Sigmoid colon (tissue), 7 donors: ENCODE measurements at places on chromosomes 11 and 22. TPM values are rescaled to one million over a fixed set of nuclear protein-coding genes. Genes with fewer than 3 reads are reported as not detected.
A peak's percentile ranks its signal among the peaks of the same experiment; 100 is the strongest.

GRCh38 chr11:78588517-78588916 is 13.9 kb upstream of the NARS2 start:
- no peaks in the 10 kb centered on the region for H3K4me1 ChIP-seq
- H3K4me3 ChIP-seq = no peak overlapping the region
- no peaks in the 10 kb centered on the region for H3K36me3 ChIP-seq
- DNase-seq = no peak

GRCh38 chr22:35229865-35230264 is 27.4 kb upstream of the HMGXB4 start:
- no peaks in the 10 kb centered on the region for H3K27me3 ChIP-seq
- no peak for DNase-seq
- no peak overlapping the region for H3K27ac ChIP-seq
- no peaks in the 10 kb centered on the region for H3K4me1 ChIP-seq
- no peak overlapping the region for H3K4me3 ChIP-seq
- H3K36me3 ChIP-seq = no peaks in the 10 kb centered on the region

- no peak overlapping the region for H3K4me3 ChIP-seq
- no peaks in the 10 kb centered on the region for H3K36me3 ChIP-seq
- peaks cover 29% of the 10 kb centered on the region for H3K4me1 ChIP-seq
- H3K27ac ChIP-seq = no peak overlapping the region
- DNase-seq = peak; percentile 52
Observed at GRCh38 chr11:76626921-76627401, 43.6 kb downstream of the LRRC32 start.

DNA sequence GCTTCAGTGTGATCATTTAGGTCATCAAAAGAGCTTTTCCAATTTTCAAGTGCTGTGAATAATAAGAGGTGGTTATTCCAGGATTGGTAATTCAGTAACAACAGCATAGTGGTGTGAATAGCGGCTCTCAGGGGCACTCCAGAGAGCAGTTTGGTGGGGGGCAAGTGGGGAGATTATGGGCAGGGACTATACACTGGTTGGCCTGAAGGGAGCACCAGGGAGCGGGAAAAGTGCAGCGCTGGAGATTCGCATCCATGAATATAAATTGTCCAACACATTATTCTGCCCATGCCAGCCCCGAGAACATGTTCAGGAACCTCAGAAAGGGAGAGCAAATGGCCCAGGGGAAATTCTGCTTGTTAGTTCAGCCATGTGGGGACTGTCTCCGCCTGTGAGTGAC is 37.9 kb downstream of the OR6Q1 start:
- no peak overlapping the region for H3K27ac ChIP-seq
- no peak overlapping the region for H3K4me3 ChIP-seq
- H3K27me3 ChIP-seq = no peaks in the 10 kb centered on the region
- DNase-seq = no peak
- no peaks in the 10 kb centered on the region for H3K4me1 ChIP-seq

The OR56A4 gene
- not detected for total RNA-seq
